ENCODE measurements at places on chromosomes 5 and 9.
A peak's percentile ranks its signal among the peaks of the same experiment; 100 is the strongest.

DNA sequence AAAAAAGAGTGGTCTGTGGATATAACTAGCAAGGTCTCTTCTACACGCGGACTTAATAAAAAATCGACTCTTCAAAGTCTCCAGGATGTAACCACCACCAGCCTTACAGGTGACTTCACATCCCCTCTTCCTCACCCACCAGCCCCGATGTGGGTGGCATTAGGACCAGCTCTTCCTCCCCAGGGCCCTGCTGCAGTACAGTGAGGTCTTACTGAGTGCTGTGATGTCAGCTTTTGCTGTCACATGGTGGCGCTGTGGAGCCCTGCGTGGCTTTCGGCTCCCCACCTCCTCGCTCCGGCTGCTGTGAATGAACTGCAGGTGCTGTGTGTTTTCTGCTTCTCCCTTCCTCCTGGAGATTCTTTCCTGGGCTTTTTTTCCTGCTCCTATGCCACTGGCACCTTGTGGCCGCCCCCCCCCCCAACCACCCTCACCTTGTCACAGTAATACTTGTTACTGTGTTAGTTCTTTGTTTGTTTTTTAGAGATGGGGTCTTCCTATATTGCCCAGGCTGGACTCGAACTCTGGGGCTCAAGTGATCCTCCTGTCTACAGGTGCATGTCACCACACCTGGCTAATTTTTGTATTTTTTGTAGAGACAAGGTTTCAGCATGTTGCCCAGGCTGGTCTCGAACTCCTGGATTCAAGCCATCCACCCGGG is 15.8 kb upstream of the RAPGEF1 start:
- peak; percentile 77 for DNase-seq

DNA sequence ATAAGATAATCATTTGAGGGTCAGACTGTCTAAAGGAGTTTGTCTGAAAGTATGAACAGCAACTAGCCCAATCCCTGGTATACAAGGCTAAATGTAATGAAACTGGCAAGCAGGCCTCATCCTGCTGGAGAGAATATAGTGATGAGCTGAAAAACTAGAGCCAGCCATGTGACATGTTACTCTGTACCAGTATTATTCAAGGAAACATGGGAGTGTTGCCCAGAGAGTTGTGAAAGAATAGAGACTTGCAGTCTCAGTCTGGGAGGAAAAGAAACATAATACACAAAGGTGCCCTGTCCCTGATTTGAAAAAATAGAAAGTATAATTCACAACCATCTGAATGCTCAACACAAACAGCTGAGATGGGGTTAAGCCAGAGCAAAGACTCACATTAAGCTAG is 37.9 kb upstream of the HTR1A start:
- DNase-seq = no peak

DNA sequence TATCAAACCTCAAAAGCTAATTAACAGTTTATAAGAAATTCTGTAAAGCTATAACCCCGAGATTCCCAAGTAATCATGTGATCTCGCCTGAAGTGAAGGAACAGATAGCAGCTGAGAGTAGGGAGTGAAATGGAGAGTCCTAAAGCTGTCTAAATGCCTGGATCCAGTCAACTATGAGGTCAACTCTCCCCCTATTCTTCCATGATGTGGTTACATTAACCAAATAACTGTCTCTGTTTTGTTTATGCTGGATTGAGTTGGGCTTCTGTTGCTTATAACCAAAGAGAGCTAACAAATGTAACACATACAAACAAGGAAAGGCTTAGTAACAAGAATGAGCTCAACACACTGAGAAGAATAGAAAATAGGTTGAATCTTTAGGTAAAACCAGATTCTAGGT is 41.6 kb downstream of the GKAP1 start:
- no peak for DNase-seq

DNA sequence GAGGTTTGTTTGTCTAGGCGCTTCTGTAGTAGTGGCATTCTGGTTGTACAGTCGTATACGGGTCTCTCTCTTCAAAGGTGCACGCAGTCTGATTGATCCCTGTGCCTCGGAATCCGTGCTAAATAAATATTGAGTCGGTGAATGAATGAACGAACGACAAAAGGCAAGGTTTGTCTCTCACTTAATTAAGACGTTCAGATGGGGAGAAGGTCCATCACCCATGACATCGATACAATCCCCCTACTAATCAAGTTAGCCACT is 500 bp upstream of the CREBRF start:
- no peak for DNase-seq

DNA sequence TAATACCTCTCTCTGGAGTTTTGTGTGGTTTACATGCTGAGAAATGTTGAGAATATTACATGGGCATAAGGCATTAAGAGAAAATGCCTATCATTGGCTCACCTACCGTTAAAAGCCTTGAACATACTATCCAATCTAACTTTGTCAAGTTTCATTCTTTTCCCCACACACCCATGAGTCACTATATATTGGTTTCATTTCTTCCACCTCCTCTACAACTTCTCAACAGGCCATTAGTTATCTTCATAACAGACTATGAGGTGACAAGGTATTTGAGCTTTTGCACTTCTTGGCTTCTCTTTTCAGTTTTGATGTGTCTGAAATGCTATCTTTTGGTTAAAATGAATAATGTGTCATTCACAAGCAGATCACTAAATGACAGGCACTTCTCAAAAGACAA is 288.0 kb downstream of the KCNN2 start:
- no peak for DNase-seq

- peak; percentile 87 for DNase-seq
Observed at GRCh38 chr9:37963936-37964739, 60.2 kb upstream of the SLC25A51 start.

DNA sequence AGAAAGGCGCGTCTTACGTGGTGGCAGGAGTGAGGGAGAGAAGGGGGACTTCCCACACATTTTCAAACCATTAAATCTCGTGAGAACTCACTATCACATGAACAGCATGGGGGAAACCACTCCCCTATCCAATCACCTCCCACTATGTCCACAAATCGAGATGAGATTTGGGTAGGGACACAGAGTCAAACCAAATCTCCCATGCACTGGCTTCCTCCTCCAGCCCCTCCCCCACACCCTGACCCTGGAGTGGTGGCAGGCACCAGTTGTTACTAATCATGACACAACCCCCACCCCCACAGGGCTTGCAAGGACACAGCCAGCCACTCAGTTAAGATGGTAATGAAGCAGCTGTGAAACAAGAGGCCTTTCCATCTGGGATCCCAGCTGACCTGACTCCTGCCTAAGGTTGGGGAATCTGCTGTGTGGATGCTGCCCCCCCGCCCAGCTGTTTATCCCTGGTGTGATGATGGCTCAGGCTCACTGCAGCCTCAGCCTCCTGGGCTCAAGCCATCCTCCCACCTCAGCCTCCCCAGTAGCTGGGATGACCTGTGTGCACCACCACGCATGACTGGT is 57.1 kb upstream of the FUBP3 start:
- no peak for DNase-seq

DNA sequence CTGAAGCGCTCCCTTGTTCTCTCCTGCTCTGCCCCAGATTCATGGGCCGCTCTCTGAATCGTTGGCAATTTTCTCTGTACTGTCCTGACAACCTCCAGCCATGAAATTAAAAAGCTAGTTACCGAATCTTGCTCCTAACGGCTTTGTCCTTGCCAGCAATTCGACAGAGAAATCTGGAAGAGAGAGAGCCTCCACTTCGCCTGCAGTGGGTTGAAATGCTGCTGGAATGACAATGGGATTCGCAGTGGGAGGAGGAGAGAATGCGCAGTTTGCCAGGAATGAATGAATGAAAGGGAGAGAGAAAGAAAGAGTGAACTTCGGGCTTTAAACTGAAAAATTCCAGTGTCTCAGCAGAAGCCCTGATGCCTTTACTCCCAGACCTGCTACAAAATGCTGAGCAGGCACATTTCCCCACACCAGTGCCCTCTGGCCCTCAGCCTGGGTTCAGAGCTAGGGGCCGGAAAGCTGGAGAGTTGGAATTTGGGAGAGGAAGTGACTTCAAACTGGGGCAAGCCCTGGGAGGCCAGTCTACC is 11.5 kb upstream of the BOD1 start:
- no peak for DNase-seq

Data from PC-3 (cell line).